ENCODE measurements at places on chromosomes 11 and 22.
A peak's percentile ranks its signal among the peaks of the same experiment; 100 is the strongest.

- no peak for DNase-seq
Observed at GRCh38 chr11:104098132-104098531, 61.7 kb downstream of the DDI1 start.

- DNase-seq, result no peak
Observed at GRCh38 chr11:116424615-116425261, 348.0 kb downstream of the BUD13 start.

GRCh38 chr22:19862619-19863246, 8.1 kb upstream of the GNB1L start:
- DNase-seq, result no peak

DNA sequence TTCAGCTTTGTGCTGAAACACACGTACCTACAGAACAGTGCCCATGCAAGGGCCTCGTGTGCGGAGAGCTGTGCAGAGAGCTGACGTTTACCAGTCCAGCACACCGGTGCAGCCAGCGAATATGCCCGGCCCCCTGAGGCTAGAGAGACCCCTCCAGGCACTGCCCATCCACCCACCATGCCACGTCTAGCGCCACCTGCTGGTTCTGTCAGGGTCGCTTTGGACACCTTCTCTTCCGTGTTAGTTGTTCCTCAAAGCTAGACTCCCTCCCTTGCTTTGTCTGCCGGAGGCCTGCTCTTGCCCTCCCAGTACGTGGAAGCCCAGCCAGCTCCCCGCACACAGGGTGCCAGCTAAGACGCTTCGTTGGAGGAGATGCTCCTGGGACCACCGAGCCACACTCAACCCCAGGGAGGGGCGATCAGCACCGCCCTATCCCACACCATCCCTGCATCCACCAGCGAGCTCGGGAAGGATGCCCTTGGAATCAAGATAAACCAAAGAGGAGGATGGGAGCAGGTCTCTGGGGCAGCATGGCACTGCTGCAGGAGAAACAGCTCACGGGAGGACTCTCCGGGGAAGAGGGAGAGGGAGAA, 43.4 kb downstream of the CPT1A start:
- peak; percentile 6 for DNase-seq

- no peak for DNase-seq
Observed at GRCh38 chr11:117835576-117835975, 11.0 kb upstream of the FXYD2 start.

DNA sequence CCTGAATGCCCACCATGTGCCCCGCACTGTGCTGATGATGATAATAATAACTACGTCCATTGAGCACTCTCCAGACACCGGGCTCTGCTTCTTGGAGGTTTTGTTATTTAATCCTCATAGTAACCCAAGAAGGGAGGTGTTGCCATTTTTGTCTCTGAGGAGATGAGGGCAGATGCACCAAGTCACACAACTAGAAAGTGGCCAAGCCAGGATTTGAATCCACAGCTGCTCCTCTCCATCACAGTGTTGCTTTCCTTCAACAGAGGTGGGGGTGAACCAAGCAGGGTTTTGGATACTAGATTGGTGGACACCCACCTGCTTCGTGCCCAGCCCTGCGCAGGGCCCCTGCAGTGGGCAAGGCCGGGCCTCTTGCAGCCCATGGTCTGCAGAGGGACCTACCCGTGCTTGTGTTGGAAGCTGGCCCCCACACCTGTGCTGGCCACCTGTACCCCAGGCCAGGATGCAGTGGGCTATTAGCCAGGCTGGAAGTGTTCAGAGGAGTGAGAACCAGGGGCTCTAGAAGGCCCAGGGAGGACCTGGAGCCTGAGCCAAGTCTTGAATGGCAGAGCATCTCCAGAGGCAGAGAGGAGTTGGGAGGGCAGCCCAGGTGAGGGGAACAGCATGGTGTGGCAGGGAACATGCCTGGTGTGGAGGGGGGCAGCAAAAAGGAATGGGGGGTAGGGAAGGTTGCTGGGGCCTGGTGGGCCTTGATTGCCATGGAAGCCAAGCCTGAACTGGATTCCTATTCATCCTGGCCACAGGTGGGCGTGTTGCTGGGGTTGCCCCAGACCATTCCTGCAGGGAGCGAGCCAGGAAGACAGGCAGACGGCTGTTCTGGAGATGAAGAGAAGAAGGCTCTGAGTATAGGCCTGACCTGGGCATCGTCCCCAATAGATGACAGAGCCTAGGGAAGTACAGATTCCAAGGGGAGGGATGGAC, 2.7 kb upstream of the DPP3 start:
- DNase-seq, result no peak

- no peak for DNase-seq
Observed at GRCh38 chr11:85843929-85844328, 11.3 kb upstream of the CCDC83 start.

GRCh38 chr22:19903031-19903430, 38.5 kb upstream of the COMT start:
- peak; percentile 12 for DNase-seq

- no peak for DNase-seq
Observed at GRCh38 chr11:2882396-2883110, 3.0 kb downstream of the CDKN1C start.

GRCh38 chr22:36611241-36611976, 82.4 kb upstream of the EIF3D start:
- DNase-seq, result no peak

DNA sequence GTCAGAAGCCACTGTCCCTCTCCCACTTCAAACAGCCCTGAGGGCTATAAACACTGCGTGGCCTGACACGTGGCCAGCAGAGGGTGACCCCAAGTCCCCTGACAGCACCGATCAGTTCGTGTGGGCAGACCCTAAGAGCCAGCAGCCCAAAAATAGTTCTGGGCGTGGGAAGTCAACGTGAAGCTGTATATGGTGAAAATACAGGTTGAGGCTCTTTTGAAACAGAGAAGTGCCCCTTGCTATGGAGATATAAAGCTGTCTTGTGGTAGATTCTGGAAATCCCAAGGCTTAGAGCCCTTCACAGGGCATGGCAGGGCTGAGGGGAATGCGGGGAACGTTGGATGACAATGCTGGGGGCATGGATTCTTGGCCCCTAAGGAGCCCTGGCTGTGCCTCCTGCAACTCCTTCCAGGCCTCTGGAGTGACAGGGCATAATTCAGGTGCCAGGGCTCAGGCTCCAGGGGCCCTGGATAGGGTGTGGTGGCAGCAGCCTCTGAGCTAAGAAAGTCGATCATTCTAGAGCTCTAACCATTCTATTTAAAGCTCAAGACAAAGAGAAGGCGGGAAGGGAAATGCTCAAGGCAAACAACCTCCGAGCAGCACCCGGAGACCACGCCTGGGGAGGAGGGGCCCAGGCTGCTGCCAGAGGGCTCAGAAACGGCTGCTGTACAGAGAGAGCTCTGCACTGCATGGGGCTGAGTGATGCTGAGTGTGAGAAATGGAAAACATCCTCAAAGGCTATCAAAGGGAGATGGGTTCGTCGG, 60.4 kb upstream of the CD5 start:
- no peak for DNase-seq

GRCh38 chr22:44818727-44819126, 66.4 kb downstream of the ARHGAP8 start:
- no peak for DNase-seq

- DNase-seq, result no peak
Observed at GRCh38 chr11:75900848-75901247, 85.8 kb downstream of the UVRAG start.

- DNase-seq, result no peak
Observed at GRCh38 chr11:79113054-79113690, 327.7 kb downstream of the TENM4 start.

DNA sequence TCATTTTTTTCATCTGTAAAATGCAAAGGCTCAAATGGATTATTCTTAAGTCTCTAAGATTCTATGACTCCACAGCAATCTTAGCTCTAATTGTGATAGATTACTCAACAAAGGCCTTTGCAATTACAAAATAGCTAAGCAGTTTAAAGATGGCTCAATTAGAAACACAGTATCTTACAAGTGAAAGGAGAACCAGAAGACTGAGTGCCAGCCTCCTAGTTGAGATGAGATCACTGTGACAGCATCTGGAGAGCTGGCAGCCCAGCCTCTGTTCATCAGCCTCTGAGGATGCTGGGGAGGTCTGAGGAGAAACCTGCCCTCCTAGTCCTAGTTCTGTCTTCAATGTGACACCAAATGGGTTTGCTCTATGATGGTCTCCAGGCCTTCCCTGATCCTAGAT, 158.4 kb upstream of the NARS2 start:
- no peak for DNase-seq

- DNase-seq, result no peak
Observed at GRCh38 chr11:134024420-134025081, 44.3 kb upstream of the JAM3 start.

GRCh38 chr11:65468874-65469333, 29.9 kb upstream of the MALAT1 start:
- peak; percentile 66 for DNase-seq

DNA sequence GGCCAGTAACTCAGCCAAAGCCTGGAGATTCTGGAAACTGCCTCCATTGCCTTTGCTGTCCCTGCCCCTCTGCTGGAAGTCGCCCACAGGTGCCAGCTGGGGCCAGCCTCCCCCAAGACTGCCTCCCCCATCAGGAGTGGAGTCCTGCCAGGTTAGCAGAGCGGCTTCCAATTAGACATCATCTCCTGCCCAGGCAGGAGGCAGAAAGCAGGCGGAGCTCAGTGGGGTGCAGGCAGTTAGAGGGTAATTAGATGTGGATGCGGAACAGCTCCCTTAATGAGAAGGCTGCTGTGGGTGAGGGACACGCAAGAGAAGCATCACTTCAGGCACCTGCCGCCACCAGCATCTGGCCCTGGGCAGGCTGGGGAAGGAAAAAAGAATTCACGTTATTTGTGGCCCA, 90.9 kb upstream of the TP53I11 start:
- peak; percentile 94 for DNase-seq

DNA sequence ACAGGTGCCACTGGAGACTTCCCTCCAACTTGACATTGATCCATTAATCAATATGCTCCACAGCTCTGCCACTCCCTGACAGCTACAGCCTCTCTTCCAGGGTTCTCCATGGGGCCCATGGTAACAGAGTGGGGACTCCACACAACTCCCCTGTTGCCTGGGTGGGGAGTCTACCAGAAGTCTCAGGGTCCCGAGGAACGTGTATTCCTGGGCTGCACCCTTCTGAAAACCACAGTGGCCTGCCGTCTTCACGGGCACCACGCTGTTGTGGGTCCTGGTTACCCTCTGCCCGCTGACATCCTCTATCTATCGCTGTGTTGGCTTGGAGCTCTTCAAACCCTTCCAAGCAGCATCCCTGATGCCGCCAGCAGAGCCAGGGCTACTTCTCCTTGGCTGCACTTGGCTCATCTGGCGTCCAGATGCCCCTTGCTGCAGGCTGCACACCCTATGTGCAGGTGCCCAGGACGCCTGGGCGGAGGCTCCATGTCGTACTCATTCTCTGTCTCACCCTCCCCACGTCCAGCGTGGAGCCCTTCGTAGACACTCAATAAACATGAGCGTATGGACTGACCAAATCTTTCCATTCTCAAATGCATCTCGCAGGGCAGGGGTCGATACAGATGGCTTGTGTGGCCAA, 1341.8 kb downstream of the TBC1D22A start:
- DNase-seq, result peak; percentile 10

- DNase-seq, result no peak
Observed at GRCh38 chr22:47793304-47794101, 1031.1 kb downstream of the TBC1D22A start.

- DNase-seq, result peak; percentile 15
Observed at GRCh38 chr11:94602430-94603372, 35.5 kb downstream of the PIWIL4 start.

DNA sequence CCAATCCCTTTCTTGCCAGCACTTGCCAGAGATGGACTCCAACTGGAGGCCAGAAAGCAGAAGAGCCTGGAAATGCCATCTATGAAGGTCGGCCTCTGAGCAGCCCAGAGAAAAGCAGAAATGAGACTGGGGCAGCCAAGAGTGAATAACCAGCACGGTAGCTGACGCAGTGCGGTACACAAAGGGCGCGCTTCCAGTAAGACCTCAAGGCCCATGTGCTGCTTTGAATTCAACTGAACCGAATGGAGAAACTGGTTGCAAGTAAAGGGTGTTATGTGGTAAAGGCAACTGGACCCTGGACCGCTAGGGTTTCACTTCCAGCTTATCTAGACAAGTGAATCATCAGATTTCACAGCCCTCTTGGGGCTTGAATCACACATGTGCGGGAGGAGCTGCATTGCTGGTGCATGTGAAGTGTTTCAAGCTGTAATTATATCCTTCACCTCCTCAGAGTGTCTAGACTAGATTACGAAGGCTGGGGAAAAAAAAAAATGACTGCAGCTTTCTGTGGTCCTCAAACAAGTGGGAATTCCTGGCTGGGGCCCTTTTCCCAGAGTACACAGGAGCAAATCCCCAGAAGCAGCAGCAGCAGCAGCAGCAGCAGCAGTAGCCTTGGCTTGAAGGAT, 128.9 kb downstream of the CCDC34 start:
- peak; percentile 63 for DNase-seq

- peak; percentile 67 for DNase-seq
Observed at GRCh38 chr11:10990160-10990559, 132.3 kb upstream of the ZBED5 start.

DNA sequence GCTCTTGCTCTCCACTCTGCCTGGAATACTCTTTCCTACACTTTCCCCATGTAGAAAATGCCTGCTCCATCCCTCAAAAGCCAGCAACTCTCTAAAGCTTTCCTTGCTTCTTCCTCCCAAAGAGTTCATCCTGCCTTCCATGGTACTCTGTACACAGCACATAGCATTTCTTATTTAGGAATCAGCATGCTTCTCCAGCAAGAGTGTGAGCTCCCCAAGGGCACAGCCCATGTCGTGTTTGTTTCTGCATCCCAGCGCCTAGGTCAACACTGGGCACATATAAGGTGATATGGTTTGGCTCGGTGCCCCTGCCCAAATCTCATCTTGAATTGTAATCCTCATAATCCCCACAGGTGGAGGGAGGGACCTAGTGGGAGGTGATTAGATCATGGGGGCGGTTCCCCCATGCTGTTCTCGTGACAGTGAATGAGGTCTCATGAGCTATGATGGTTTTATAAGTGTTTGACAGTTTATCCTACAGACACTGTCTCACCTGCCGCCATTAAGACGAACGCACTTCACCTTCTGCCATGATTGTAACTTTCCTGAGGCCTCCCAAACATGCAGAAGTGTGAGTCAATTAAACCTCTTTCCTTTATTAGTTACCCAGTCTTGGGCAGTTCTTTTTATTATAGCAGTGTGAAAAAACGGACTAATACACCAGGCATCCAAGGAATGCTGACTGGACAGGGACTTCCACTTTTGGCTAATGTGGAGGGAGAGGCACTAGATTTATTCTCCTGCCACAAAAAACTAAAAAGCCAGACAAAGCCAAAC, 8.2 kb downstream of the VPS37C start:
- no peak for DNase-seq

Data from G401 (cell line).